Hypothalamus (tissue), 51 donors: ENCODE measurements at places on chromosomes 13 and 19.
A peak's percentile ranks its signal among the peaks of the same experiment; 100 is the strongest.

DNA sequence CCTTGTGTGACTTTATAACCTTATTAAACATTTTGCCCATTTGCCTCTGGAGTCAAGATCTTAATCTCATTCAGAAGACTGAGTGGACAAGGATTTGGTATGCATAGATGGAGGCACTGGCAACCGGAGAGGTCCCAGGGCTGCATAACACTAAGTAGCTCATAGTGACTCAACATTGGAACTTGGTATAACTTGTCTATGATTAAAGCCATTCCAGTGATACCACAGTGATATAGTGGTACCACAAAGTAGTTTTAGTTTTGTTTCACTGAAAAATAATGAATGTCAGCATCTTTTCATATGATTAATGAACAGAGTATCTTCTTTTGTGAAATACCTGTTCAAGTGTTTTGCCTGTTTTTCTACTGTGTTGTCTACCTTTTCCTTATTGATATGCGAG lies 26.4 kb downstream of the CDK8 start:
- no peak for DNase-seq

DNA sequence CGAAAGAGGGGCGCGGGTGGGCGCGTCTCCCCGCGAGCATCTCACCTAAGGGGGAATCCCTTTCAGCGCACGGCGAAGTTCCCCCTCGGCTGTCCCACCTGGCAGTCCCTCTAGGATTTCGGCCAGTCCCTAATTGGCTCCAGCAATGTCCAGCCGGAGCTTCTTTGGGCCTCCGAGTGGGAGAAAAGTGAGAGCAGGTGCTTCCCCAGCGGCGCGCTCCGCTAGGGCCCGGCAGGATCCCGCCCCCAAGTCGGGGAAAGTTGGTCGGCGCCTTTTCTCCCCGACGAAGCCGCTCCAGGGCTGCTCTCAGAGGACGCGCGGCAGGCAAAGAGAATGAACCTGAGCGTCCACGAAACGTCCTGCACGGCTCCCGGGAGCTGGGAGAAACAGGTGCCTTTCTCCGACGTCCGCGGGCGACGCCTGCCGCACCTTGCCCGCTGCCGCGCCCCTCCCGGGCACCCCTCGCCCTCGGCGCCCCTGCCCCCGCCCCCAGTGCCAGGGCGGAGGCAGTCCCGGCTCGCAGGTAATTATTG lies 366 bp upstream of the KL start:
- no peak for DNase-seq

DNA sequence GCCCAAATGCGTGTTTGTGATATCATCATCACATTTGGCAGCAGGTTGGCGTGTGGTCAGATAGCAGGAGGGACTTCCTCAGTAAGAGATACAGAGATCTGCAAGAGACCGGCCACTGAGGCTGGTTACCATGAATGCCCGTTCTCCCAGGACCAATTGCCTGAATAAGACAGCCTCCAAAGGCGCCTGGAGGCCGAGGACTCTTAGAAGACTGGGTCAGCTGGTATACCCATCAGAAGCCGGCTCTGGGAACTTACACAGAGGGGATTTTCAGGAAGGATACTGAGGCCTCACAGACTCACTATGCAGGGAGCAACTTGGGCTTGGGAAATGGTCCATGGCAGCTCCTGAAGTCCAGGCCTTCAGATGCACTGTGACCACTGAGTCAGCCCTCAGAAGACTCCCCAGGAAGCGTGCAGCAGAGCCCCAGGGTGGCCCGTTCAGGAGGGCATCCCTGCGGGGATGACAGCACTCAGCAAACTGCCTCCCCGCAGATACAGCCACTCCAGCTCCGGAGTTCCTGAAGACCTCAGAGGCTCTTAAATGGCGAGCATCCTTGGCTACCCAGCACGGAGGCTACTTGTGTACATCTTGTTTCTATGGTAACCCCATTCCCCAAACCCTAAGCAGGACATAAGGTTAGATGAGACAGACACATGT lies 26.4 kb upstream of the VSTM2B start:
- DNase-seq, result no peak

DNA sequence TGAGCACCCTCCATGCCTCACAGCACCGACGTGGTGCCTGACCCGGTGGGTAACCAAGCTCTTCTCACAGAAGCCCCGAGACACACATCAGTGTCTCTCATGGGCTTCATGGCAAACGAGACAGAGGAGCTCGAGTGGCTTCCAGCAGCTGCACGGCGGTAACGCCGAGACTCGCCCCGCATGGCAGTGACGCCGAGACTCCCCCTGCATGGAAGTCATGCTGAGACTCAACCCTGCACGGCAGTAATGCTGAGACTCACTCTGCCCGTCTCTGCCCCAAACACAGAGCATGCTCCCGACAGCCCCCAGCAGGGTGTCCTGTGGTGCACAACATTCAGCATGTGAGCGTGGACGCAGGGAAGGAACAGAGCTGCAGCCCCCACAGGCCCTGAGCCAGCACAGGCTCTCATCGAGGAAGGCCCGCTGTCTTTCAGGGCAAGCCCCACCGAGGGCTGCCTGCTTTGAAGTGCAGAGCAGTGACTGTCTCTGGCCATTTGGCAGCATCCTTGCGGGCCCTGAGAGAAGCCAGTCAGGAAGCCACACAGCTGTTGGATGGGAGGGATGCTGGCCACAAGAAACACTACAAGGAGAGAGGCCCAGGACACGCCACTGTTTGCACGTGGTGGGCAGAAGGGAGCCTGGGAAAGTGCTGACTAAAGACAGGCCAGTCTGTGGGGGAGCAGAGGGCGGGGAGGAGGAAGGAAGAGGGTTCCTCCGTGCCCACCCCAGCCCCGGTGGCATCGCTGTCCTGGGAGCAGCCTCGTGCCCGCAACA lies 9.5 kb downstream of the GAS6 start:
- DNase-seq, result peak; percentile 41

- no peak for DNase-seq
These were observed 29.1 kb downstream of the GATAD2A start for GRCh38 chr19:19434483-19435045.

DNA sequence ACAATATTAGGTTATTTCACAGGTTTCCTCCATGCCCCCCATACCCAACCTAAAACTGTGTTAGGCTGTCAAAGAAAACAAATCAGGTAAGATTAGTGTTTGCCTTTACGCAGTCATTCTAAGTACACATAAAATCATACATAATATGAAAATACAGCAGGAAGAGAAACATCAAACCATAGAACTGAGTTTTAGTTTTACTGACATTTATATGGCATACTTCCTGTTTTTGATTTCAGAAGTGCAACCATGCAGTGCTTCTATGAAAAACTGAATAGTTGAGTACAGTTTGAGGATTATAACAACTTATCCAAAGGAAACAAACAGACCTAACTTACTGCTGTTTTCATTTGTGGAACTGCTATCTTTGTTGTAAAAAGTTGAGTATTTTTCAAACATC lies 91.3 kb downstream of the KCNRG start:
- no peak for DNase-seq

- peak; percentile 4 for DNase-seq
These were observed 235.6 kb upstream of the SOX21 start for GRCh38 chr13:94947965-94948371.

DNA sequence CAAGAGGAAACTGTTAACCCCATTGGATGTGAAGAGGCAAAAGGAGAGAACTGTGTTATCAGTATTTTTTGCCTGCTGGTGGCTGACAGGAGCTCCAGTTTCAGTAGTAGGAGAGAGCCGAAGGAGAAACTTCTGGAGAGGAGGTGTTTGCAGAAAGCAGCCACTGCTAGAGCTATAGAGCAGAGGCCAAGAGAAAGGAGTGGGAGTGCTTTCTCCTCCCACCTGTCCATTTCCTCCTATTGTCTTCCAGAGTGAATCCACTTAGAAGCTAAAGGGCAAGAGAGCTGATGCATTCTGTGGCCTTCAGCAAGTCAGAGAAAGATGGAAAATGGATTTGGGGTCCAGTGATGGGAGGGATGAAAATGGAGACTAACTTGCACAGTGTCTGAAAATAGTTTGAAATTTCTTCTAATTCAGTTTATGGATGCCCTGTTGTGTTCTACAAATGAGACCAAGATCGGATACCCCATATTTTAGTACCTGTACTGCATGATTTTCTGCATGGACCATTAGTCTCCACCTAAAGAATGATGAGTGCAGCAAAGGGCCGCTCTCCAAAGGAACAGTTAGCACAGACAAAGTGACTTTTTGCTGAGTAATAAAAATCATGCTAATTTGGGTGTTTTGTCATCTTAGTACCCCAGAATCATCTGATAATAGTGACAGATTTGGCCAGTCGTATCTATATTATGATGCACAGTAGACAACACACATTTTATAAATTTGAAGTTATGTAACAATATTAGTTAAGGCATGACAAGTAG lies 10.7 kb downstream of the HS6ST3 start:
- no peak for DNase-seq

DNA sequence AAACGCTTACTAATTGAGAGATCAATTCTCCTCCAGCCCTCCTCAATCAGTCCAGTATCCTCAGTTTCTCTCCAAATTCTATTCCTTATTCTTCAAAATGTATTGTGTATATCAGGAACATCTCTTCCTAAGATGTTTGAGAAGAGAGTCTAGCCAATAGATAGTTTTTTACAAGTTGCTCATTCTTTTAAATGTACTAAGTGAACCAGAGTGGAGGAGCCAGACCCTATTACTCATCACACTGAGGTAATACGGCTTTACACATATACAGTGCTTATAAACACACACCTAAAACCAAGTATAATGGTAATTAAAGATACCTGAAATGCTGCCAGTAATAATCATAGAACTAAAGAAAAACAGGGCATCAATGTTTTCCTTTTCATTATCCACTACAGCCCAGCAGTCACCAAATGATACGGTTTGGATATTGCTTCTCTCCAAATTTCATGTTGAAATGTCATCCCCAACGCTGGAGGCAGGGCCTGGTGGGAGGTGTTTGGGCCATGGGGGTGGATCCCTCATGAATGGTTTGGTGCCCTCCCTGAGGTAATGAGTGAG lies 45.2 kb upstream of the HMGB1 start:
- no peak for DNase-seq

- no peak for DNase-seq
These were observed 18.8 kb downstream of the C1QTNF9 start for GRCh38 chr13:24328145-24328544.

GRCh38 chr13:77016888-77017623 lies 9.9 kb downstream of the FBXL3 start:
- DNase-seq, result no peak

DNA sequence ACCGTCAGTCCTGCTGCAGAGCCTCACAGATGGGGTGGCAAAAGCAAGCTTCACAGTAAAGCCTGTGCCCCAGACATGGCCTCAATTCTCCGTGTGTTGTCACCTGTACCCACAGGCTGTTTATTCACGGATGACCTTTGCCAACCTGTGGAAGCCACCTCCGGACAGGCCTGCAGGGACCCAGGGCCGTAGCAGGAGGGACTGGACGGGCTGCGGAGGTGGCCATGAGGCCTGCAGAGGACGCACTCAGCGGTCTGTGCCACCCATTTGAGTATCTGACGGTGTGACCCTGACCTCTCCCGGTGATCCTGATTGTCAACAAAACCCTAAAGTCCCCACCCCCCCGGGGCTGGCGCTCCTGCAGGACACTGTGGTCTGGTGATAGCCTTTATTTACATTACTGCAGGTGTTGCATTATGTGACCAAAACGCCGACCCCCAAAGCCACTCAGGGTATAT lies 7.8 kb upstream of the KLF16 start:
- no peak for DNase-seq

GRCh38 chr13:32737679-32738078 lies 151.4 kb downstream of the PDS5B start:
- no peak for DNase-seq

DNA sequence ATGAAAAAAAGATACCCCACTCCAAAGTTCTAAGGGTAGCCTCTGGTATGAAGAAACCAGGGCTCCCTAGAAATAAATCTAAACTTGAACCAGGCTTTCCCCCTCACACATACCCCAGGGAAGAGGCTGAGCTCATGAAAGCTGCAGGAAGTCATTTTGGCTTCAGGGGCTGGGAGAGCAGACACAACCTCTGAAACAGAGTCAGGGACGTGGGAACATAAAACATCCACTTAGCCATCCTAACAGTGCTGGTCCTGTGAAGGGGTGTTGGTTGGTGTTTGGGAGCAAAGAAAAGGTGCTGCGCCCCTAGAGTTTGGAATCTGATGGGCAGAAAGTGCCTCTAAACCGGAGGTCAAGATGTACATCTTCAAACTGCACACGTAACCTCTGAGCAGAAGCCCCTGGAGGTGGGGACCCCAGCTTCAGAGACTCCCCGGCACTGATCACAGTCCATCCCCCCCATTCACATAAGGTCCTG lies 15.8 kb downstream of the RAB3D start:
- DNase-seq, result no peak

DNA sequence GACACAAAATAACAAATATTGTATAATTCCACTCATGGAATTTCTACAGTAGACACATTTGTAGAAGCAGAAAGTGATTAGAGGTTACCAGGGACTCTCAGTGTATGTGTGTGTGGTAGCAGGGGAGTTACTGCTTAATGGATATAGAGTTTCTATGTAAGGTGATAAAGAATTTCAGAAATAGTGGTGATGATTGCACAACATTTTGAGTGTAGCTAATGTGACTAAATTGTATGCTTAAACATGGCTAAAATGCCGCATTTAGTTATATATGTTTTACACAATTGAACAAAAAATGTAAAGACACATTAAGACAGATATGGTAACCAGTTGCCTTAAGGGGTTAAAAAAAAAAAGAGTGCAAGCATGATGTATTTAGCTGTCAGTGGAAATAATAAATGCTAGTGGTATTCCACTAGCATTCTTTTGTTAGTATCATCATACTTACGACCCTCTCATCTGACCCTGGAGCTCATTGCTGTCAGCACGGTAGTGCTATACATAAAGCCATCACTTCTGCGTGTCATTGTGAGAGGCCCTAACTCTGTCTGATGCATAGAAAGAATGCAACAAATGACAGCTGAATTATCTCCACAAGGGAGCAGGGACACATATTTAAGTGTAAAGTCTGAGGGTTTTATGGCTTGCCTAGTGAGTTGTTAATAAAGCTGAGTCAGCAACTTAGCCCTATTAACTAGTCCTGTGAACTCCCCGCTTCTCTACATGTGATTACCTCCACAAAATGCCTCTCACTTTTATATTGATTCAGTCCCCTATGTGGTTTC lies 134.1 kb upstream of the RXFP2 start:
- DNase-seq, result no peak

- DNase-seq, result no peak
These were observed 118.8 kb downstream of the NUFIP1 start for GRCh38 chr13:44870456-44870929.

- no peak for DNase-seq
These were observed 41.5 kb downstream of the NOTCH3 start for GRCh38 chr19:15159251-15159650.

- no peak for DNase-seq
These were observed 82.2 kb downstream of the ATP11A start for GRCh38 chr13:112771877-112772538.

GRCh38 chr13:95438297-95438696 lies 114.2 kb upstream of the CLDN10 start:
- DNase-seq, result no peak

DNA sequence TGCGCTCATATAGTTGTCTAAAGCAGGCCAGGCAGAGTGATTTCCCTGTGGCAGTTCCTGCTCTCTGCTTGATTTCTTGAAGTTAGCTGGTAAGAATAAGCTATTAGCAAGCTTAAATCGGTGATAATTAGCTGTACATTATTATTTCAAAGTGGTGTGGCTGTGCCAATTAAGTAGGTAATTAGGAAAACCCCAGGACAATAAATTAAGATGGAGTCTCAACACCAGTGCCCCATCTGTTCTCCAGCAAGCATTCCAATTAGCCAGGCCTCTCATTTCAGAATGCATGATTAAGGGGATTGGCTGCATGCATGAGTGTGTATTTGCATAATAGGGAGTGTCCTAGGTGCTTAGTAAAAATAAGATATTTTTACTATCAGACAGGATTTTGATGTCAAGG lies 342.3 kb downstream of the GPC5 start:
- DNase-seq, result no peak
